Fibroblast of skin of back (primary cell): ENCODE measurements at places on chromosomes 4 and X.

- DNase-seq = peak; percentile 74
Measured at GRCh38 chrX:54358424-54359211, 772 bp upstream of the WNK3 start.

DNA sequence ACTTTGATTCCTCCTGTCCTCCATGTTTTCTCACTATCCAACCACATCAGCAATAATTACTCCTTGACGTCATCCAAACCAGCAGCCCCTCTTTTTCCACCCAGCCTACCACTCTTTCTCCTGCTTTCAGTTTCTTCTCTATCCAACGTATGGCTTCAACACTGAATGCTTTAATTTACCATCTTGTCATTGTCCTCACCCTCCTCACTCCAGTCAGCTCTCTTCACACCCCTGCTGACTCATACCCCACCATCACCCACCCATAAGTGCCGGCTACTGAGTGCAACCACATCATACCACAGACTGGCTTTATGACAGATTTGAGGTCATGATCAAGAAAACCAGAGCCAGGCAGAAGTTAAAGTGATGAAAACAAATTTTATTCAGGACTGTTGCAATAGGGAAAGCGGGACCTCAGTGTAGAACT is 9.8 kb upstream of the ANXA5 start:
- peak; percentile 88 for DNase-seq

DNA sequence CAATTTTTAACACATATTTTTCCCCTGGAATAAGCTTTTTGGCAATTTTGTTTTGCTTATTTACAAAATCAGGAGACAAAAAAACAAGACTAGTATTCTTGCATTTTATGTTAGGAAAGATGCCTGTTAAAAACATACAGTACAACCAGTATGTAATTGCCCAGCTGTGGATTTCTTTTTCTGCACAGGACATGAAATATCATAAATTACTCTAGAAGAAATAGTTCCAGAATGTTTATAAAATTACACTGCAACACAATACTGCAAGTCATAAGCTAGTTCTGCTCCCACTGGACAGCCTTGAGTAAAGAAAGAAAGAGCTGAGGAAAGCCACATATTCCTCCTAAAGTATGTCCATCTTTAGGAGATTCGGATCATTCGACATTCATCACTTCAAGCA is 133.5 kb downstream of the SCFD2 start:
- no peak for DNase-seq

GRCh38 chr4:112751447-112751846 is 114.5 kb downstream of the LARP7 start:
- DNase-seq = no peak

DNA sequence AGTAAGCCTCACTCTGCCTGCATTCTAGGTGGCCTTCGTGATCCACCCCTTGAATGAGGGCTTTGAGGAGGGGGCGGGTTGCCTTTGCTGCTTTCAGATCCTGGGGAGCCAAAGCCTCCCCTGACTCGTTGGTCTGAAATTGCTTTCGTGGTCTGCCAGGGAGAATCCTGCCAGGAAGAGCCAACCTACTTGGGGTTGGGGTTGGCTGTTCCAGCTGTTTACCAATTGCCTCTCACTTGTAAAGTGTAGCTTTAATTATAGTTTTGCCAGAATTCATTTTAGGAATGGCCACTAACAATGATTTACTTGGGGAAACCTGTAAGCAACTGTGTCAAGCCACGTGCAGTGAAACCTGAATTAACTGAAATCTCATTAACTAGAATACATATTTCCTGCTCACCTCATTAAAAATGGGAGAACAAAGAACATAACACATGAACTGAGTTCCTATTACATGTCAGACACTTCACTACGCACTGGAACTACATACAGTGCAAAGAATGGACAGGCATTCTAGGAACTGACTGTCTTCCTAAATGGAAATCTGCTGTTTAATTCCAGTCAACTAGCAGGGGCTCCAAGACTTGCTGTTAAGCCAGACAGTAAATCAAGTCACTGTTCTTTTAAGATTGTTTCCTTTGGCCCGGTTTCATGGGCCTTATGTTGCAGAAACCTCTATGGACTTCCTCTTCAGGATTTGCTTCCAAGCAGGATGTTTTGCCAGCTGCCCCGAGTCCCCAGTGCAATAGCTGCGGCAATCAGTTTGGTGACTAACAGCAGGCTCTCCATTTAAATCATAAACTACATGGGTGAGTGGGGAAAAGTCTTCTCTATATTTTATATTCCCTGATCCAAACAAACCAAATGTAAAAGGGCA is 16.4 kb upstream of the NKRF start:
- DNase-seq = peak; percentile 63

GRCh38 chr4:13445841-13446790 is 38.0 kb downstream of the RAB28 start:
- no peak for DNase-seq

DNA sequence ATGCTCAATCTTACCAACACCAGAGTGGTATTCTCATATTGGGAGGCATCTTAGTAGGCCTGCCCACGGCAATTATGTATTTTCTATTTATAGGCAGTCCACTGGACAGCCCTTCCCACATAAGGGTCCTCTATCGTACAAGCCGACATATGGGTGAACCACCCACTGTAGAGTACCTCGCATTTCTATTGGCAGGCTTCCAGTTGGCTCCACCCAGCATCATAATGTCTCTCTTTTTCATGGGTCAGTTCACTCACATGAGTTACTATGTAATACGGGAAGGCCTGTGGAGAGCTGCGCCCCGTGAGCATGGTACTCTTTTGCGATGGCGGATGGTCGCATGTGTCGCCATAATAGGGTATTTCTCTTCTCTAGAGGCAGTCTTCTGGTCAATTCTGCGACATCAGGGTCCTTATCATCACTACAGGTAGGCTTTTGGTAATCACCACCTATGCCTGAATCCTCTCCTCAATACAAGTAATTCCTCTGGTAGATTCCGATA is 29.4 kb upstream of the FOXR2 start:
- DNase-seq = no peak

GRCh38 chr4:125948021-125948420 is 633.3 kb downstream of the FAT4 start:
- DNase-seq = no peak

DNA sequence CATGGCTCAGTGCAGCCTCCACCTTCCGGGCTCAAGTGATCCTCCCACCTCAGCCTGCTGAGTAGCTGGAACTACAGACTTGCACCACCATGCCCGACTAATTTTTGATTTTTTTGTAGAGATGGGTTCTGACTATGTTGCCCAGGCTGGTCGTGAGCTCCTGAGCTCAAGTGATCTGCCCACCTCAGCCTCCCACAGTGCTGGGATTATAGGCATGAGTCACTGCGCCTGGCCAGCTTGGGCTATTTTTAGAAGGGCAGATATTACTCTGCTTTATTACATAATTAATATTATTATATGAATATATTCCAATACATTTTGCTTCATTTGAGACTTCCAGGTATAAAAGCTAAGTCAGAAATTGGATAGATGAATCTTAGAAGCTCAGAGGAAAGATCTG is 143.7 kb upstream of the ANK2 start:
- DNase-seq = no peak

GRCh38 chrX:12469296-12469695 is 321.9 kb upstream of the PRPS2 start:
- no peak for DNase-seq

DNA sequence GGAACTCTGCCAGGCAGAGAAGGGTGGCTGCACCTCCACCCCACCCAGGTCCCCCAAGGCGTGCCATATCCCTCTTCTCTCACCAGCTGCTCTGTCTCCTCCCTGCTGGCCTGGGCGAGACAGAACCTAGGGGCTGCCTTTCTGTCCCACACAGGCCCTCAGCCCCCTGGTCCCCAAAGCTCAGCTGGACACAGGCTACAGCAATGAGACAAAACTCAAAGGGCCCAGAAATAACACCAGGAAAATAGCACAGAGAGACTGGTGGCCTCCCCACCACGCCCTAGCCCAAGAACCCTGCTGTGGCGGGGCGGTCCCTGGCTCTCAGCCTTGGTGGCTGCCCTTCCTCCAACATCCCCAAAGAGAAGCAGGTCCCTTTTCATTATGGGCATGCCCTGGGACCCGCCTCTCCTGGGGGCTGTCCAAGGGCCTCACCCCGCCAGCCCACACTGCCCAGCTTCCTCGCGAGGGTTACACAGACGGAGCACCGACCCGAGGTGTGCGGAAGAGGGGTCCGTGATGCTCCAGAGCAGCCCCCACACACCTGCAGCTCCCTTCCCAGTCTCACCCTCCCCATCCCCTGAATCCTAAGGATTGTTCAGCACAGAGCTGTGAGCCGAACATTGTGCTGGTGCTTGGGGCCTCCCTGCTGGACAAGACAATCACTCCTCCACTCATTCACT is 67.7 kb upstream of the HMX1 start:
- DNase-seq = no peak

GRCh38 chr4:52588771-52589591 is 70.1 kb downstream of the USP46 start:
- DNase-seq = peak; percentile 93

GRCh38 chrX:118603981-118604380 is 108.4 kb downstream of the DOCK11 start:
- peak; percentile 60 for DNase-seq

GRCh38 chr4:24772061-24772705 is 23.2 kb upstream of the SOD3 start:
- DNase-seq = no peak

- no peak for DNase-seq
Measured at GRCh38 chr4:185396724-185397385, at the start of gene ANKRD37. Gene ANKRD37 (plus strand): TSS chr4:185396841. CDS start chr4:185396924, 83 bp downstream.

- DNase-seq = no peak
Measured at GRCh38 chrX:40320819-40321218, 223.1 kb upstream of the BCOR start.

GRCh38 chr4:7390906-7391636 is 43.7 kb downstream of the PSAPL1 start:
- no peak for DNase-seq

DNA sequence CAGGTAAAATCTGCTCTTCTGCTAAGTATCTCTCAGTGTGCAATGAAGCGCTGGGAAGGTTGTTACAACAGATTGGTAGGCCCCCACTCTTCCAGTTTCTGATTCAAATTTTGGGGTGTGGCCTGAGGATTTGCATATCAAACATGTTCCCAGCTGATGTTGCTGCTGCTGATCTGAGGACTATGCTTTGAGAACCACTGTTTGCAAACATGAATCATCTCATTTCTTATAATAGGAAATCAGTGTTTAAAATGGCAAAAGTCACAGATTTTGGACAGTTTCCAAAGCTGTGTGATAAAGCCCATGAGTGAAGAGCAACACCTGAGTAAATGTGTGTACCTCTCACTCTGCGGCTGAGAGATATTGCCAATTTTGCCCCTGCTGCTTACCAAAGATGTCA is 36.2 kb upstream of the NDNF start:
- DNase-seq = no peak

- peak; percentile 71 for DNase-seq
Measured at GRCh38 chr4:137905930-137906329, 336.2 kb downstream of the SLC7A11 start.

- DNase-seq = no peak
Measured at GRCh38 chrX:9682456-9682855, 83.2 kb downstream of the GPR143 start.

DNA sequence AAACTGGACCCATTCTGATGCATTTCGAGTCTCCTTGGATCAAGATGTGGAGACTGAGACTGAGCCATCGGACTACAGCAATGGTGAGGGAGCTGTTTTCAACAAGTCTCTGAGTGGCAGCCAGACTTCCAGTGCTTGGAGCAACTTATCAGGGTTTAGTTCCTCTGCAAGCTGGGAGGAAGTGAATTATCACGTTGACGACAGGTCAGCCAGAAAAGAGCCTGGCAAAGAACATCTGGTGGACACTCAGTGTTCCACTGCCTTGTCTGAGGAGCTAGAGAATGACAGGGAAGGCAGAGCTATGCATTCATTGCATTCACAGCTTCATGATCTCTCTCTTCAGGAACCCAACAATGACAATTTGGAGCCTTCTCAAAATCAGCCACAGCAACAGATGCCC is 84.8 kb downstream of the NEUROG2 start:
- no peak for DNase-seq

DNA sequence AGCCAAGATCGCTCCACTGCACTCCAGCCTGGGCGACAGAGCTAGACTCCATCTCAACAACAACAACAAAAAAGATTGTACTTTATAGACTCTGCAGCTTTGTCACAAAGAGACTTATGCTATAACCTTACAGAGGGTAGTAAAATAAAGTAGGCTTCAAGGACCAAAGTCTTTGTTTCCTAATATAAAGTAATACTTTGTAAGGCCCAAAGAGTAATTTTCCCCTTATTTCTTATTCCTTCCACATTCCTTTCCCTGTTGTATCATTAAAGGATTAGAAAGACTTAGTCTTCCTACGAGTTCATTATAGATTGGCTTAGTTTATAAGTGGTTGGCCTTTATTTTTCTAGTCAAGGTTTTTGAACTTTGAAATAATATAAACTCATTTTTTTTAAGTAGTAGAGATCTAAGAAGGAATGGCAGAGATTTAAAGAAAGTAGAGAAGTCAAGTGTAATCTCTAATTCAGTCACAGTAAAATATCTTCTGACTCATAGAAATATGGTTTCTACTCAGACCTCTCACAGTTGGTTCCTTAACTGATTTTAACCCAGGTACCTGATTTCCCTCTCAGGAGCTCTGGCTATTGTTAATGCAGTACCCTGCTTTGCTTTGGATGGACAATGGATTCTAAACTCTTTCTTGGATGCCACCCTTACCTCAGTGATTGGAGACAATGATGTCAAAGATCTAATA is 26.2 kb downstream of the YY2 start:
- DNase-seq = no peak

DNA sequence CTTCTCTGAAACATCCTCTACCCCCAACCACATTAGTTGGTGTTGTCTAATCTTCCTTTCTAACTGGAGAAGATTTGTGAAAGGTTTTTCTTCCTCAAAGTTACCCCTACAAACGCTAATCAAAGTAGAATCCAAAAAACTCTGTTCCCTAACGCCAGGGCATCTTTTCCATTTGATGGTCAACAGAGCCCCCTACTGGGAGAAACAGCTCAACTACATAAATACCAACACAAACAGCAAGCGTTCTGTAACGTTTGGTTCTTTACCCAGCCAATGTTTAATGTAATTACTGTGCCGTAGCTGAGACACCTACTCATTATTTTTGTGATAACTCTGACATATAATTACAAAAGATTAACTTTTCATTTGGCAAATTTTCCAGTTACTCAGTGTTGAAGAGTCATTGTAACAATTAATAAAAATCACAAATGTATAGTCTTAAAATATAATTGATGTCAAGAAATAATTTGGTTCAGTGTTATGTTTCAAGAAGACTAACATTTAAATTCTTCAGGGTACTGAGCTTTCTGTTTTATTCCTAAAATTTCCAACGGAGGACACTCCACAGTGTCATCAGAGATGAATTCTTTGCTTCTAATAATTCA is 94.9 kb upstream of the TBC1D9 start:
- DNase-seq = peak; percentile 62

DNA sequence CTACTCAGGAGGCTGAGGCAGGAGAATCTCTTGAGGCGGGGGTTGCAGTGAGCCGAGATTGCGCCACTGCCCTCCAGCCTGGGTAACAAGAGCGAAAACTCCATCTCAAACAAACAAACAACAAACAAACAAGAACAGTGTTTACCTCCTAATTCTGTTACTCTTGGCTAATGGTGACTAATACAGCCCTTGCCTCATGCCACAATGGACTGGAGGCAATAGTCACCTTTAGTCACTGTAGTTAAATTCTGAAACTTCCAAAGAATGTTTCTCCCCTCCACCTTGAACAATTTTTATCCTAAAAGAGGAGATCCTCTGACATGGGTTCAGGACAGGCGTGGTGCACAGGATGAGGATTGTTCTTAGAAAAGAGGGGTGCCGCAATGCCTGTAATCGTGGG is 241.2 kb upstream of the CTSO start:
- DNase-seq = no peak

- peak; percentile 13 for DNase-seq
Measured at GRCh38 chr4:175071123-175071522, 153.0 kb downstream of the ADAM29 start.
